ENCODE measurements at places on chromosomes 12 and 14.

DNA sequence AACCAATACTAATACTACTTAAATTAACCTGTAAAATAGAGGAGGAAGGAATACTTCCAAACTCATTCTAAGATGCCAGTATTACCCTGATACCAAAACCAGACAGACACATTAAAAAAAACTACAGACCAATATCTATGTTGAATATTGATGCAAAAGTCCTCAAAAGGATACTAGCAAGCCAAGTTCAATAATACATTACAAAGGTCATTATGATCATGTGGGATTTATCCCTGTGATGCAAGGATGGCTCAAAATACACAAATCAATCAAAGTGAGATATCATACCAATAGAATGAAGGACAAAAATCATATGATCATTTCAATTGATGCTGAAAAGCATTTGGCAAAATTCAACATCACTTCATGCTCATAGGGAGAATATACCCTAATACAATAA lies 97.2 kb upstream of the ATXN7L3B start:
- no peak for DNase-seq

GRCh38 chr12:91690531-91690930 lies 455.1 kb downstream of the BTG1 start:
- DNase-seq: no peak

DNA sequence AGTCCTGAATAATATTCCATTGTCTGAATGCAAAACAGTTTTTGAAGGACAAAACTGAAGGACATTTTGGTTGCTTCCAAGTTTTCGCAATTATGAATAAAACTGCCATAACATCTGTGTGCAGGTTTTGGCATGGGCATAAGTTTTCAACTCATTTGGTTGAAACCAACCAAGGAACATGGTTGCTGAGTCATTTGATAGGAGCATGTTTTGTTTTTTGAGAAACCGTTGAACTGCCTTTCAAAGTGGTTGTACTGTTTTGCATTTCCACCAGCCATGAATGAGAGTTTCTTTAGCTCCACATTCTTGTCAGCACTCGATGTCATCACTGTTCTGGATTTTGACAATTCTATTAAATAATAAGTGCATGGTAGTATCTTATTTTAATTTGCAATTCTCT lies 23.0 kb upstream of the GSG1 start:
- no peak for DNase-seq

DNA sequence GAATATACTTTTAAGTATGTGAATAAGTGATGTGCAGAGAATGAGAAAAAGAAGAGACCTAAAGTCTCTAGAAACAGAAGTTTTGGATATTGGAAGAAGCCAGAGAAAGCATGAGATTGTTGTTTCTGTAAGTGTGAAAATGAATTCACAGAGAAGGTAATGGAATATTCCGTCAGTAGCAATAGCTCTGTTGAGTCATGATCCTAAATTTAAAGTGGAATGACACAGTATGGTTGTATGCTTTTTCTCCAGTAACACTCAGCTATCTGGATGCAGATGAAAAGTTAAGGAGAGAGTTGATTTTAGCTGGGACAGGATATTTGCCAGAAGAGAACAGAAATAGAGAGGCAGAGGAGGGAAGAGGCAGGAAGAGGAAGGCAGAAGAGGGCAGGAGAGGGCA lies 1166.3 kb downstream of the GALC start:
- DNase-seq: peak; percentile 34

DNA sequence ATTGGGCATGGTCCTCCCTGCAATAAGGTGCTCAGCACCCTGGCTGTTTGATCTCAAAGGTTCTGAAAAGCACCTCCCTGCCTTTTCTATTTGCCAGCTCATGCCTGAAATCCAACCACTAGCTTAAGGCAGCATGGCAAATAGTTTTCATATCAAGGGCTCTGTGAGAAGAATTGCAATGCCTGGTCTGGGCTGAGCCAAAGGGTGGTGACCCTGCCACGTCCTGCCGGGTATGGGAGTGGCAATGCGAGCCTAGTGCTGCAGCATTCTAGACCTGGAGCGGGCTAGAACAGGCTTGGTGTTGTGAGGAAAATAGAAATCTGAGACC lies 2.3 kb upstream of the SCNN1A start:
- DNase-seq: no peak

- DNase-seq: peak; percentile 36
Measured at GRCh38 chr12:43336962-43337555, 214.9 kb downstream of the ADAMTS20 start.

- DNase-seq: peak; percentile 66
Measured at GRCh38 chr14:45198551-45198950, 54.5 kb downstream of the MIS18BP1 start.

DNA sequence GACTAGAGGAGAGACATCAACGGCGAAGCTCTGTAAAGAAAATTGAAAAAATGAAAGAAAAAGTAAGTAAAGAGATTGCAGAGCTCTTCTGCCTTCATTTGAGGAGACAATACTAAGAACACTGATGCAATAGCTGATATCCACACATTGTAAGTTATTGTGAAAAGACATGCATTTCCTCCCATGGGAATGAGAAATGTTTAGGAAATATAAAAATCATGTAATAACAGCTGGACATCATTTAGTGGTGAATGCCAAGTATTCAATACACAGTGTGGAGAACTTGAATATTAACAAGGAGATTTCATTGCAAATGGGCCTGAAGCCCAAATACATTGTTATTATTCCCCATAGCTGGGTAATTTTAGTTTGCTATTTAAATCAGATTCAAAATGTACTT lies 179.2 kb downstream of the KICS2 start:
- DNase-seq: peak; percentile 88

DNA sequence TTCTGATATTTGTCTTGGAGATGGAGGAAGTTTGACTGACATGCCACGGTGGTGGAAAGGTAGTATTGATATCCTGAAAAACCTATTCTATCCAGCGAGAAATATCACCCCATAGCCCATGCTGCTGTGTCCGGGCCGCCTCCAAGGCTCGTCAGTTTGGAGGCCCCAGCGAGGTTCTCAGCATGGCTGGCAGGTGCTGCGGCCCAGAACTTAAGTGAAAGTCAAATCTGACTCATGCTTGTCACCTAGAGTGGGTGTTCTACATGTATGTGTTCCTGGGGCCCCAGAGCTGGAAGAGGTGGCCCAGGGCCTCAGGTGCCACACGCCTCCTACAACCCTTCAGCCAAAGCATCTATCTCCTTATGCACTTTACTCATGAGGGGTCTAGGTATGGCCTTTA lies 92.9 kb downstream of the GCH1 start:
- DNase-seq: no peak

DNA sequence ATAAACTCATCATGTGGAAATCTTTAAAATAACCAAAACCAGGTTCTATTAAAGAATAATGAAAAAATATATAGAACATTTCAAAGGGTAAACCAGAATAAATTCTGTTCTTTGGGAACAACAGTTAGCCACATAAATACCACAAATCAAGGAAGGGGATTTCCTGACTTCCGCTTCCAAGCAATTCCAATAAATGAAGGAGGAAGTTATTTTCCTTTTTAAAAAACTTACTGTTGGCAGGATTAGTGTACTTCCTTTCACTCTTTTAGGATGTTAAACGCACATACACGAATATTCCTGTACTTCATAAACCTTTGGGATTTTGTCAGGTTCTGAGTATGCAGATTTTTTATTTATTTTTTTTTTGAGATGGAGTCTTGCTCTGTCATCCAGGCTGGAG lies 13.7 kb upstream of the LIMA1 start:
- DNase-seq: no peak

- peak; percentile 21 for DNase-seq
Measured at GRCh38 chr12:79373896-79374499, 316.8 kb downstream of the PAWR start.

- DNase-seq: no peak
Measured at GRCh38 chr12:104438134-104438533, 18.6 kb upstream of the CHST11 start.

DNA sequence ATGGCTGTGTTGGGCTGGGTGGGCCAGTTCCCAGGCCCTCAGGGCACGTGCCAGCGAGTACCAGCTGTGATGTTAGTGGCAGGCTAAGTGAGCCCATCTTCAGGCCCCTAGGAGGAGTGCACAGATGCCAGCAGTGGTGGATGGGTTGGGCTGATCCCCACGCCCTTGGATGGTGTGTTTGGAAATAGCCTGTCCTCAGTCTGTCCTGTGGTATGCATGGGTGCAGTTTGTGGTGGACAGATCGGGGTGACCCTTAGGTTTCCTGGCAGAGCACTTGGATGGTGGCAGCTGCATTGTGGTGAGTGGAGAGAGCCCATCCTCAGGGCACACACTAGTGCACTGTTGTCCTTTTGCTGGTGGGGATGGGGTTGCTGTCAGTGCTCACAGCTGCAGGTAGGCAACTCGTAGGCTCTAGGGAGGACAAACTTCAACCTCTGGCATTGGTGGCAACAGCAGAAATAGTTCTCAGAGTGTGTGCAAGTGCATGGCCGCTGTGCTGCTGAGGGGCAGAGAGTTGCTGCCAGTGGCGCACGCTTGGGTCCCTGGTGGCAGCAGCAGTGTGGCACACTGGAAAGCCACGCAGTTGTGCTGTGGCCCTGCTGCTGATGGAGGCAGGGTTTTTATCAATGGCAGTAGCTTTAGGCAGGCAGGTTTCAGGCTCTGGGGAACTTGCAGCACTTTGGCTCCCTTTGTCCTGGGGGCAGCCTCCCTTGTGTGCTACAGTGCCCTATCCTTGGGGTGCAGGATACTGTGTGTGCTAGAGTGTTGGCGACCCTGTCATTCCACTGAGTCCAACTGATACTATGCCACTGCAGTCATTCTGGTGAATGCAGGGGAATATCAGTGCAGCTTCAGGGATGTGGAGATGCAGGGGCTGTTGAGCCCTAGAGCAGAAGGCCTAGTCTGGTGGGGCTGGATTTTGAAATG lies 65.5 kb downstream of the FBXO33 start:
- no peak for DNase-seq

GRCh38 chr14:73713206-73713802 lies 880 bp downstream of the PNMA1 start:
- no peak for DNase-seq

DNA sequence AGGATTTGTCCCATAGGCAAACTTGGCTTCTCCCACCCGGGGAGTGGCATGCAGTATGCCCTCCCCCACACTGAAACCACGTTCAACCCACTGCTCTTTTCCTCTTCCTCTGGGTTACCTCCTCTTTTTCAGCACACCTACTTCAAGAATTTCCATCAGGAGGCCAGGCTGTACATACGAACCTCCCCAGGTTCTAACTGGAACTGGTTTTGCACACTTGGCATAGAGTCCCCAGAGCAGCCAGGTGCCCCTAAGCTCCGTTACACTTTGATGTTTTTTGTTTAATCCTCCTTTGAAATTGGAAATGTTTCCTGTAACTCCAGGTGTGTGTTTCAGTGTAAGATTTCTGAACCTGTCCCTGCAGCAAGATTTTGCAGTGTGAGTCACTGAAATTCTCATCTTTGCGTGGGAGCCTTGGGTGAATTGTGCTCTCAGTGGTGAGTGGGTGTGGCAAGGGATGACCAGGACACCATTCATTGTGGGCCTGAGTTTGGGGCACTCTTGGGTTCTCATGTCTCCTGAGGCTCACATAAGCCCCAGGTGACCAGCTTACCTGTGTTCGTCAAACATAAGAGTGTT lies 18.2 kb downstream of the CD9 start:
- no peak for DNase-seq

GRCh38 chr12:48819986-48820725 lies 1.9 kb downstream of the CACNB3 start:
- no peak for DNase-seq

GRCh38 chr12:103877934-103878510 lies 37.0 kb upstream of the NT5DC3 start:
- DNase-seq: peak; percentile 70

DNA sequence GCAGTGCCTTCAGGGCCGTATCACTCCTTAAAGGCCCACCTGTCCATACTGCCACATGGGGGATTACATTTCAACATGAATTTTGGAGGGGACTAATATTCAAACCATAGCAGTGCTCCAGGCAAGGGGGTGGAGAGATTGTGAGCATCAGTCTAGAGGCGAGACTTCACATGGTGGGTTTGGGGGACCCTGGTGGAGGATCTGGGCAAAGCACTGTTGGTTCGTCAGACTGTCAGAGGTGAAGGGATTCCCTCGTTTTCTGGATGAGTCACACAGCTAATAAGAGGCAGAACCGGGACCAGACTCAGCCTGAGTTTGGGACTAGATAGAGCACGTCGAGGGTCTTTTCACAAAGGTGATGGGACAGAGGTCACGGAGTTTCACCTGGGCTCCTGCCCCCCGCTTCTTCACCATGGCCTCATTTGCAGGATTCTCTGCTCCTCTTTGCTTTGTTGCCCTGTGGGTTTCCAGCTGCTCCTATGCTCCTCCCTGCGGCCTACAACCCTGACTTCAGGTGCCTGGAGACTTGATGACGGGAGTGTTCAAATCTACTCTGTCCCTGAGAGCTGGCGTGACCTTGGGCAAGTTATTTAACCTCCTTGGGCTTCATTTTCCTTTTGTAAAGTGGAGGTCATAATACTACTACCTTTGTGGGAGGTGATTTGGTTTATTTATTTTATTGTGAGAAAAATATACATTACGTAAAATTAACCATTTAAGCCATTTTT lies 41.5 kb downstream of the TEAD4 start:
- no peak for DNase-seq

DNA sequence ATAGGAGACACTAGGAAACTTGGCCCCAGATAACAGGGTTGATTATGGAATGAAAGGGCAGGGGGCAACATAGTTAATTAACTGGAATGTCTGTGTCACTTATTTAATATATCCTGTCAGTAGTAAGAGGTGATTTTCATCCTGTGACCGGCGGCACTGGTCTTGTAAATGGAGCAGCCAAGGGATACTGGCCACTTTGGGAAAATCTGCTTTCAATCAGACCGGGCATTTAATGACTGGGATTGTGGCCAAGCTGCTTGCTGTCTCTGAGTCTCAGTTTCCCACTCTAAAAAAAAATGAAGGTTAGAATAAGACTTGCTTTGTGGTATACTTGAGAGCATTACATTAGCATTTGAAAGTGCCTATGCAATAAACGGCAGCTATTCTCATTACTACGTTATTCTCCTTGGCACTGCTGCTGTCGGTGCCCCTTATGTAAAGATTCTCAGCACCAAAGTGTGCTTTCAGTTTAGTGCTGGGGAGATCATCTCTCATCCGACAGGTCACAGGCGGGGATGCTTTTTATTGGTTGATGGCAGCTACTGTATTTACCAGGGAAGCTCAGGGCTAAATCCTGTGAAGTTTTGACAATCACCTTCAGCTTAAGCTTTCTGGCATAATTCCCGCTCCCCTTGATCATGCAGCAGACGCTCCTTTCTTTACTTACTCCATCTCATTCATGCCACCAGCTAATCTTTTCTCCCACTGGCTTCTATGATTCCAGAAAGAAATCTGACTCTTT lies 162.1 kb downstream of the ESRRB start:
- no peak for DNase-seq
